ENCODE measurements at places on chromosomes 7 and 10.

GRCh38 chr7:85336086-85336485, 149.2 kb upstream of the SEMA3D start:
- DNase-seq = no peak

DNA sequence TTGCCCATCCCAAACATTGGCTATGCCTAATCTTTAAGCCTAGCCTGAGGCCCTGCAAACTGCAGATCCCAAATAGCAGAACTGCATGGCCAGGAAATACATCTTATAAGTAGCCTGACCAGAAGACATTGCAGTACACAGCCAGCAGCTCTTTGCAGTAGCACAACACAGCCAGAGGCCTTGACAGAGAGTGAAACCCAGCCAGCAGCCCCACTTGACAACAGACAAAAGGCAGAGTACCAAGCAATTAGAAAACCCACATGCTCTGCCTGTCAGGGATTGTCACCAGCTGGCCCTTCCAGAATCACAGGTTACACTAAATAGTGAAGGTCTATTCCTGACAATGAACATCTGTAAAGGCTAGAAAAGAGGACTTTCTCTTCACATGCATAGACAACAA, 242.8 kb upstream of the TMEM72 start:
- no peak for DNase-seq

DNA sequence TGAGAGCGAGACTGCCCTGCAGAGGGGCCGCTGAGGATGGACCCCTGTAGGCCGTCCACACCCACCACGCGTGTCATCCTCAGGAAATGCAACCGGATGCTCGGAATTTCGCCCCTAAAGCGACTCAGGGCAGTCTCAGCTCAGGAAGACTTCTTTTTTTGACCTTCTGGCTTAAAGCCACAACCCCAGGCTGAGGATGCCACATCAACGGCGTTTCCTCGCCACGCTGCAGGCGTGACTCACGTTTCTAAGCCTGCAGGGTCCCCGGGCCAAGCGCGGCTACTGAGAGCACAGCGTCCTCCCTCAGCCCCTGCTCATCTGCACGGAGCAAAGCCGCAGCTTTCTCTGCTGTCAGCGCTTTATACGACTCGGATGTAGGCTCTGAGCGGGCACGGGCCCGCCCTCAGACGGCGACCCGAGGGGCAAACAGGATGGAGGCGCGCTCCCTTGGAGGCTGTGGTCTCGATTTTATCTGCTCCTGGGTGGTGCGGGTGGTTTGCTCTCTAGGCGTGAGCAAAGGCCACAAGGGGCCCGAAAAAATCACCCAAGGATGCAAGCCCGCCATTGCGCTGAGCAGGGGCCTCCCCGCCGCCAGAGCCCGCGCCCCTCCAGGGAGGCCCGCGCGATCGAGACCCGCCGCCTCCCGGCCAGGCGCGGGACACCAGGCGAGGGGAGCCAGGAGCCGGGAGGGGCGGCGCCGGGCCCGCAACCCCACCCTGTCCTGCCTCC, 726 bp upstream of the INSIG1 start:
- peak; percentile 42 for DNase-seq

DNA sequence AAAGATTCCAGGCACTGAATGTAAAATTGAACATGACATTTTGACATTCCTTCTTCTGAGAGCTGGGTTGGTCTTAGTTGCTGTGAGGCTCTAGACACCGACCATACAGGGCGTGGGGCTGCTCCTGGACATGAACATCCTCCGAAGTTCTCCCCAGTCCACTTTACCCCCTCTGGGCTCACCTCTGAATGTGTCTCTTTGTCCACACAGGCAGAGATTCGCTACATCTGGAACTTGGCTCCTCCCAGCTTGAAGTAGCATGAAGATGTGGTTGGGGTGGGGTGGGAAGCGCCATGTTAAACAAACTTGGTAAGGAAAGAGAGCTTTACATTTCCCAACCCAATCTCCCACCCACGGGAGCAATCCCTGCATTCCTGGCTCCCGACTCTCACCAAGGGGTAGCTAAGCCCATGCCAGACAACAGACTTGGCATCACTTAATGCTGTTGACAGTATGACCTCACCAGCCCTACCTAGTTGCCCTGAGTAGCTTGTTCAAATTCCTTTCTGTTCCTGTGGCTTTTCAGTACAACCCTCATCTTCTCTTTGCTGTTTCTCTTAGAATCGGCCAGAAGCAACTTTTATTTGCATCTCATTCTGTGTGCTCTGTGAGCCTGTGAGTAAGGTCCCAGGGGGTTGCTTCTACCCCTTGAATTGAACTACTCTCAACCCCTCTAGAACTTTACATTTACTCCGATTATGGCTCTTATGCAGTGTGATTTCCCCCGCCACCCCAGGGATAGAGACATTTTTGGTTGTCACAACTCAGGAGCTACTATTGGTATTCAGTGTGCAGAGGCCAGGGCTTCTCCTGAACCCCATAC, 211.4 kb downstream of the SEC23IP start:
- DNase-seq = no peak

DNA sequence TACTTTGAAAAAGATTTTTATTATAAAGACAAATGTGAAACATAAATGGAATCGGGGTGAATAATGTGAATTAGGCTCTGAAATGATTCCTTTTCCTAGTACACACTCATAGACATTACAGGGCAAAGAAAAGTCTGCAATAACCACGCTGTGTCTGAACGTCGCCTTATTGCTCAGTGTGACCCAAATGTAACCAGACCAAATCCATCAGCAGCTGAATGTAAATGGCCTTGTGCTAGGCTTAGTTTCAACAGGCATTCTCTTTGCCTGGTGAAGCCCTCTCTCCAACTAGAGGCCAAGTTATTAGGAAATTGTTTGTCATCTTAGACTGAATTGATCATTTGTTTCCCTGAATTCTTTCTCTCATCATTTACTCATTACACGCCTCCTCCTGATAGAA, 225.5 kb downstream of the CHCHD3 start:
- no peak for DNase-seq
